ENCODE measurements at places on chromosomes 6 and 20.
A peak's percentile ranks its signal among the peaks of the same experiment; 100 is the strongest.

GRCh38 chr6:43993881-43994523 lies 133.2 kb downstream of the MRPL14 start:
- no peak overlapping the region for H3K4me3 ChIP-seq
- DNase-seq = no peak

DNA sequence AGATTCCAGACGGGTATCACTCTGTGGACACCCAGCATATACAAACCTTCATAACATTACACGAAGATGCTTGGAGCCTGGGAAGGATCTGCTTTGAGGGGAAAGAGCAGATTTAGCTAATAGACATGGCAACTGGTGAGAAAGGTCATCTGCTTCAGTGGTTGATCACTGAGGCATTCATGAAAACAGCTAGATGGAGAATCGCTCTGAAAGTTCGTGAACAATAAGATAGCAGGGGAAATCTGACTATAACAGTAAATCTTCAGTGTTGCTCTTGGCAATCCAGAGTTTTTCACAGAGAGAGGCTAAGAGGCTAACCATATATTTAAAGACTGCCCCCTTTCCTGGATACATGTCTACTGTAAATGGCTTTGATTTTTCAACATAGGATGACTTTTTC lies 245.3 kb downstream of the FARS2 start:
- no peak for DNase-seq
- H3K36me3 ChIP-seq = no peaks in the 10 kb centered on the region
- peaks cover 24% of the 10 kb centered on the region for H3K4me1 ChIP-seq

GRCh38 chr6:12605888-12606345 lies 110.7 kb upstream of the PHACTR1 start:
- no peaks in the 10 kb centered on the region for H3K4me1 ChIP-seq
- peak; percentile 50 for DNase-seq
- no peak overlapping the region for H3K4me3 ChIP-seq
- H3K27ac ChIP-seq = no peak overlapping the region

- H3K4me3 ChIP-seq = no peak overlapping the region
- no peaks in the 10 kb centered on the region for H3K4me1 ChIP-seq
- DNase-seq = no peak
- H3K36me3 ChIP-seq = peaks cover 4% of the 10 kb centered on the region
These were observed 173.4 kb downstream of the MOXD1 start for GRCh38 chr6:132227904-132228303.

GRCh38 chr20:6940048-6940447 lies 172.6 kb downstream of the BMP2 start:
- H3K36me3 ChIP-seq = no peaks in the 10 kb centered on the region
- no peak overlapping the region for H3K4me3 ChIP-seq
- no peaks in the 10 kb centered on the region for H3K4me1 ChIP-seq
- H3K27me3 ChIP-seq = no peaks in the 10 kb centered on the region
- no peak for DNase-seq
- no peak overlapping the region for H3K27ac ChIP-seq

DNA sequence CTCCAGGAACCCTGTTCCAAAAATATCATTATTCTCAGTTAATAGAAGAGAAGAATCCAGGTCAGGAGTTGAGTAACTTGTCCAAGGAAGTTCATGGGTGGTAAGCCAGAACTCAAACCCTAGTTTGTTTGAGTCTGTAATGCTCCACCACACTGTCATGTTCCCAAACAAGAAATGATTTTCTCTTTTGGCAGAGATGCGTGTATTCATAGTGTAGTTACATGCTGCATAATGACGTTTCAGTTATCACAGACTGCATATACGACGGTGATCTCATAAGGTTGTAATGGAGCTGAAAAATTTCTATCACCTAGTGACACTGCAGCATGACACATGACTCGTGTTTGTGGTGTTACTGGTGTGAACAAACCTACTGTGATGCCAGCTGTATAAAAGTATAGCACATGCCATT lies 102.6 kb downstream of the TULP4 start:
- H3K27me3 ChIP-seq = no peaks in the 10 kb centered on the region
- peaks cover 11% of the 10 kb centered on the region for H3K36me3 ChIP-seq

DNA sequence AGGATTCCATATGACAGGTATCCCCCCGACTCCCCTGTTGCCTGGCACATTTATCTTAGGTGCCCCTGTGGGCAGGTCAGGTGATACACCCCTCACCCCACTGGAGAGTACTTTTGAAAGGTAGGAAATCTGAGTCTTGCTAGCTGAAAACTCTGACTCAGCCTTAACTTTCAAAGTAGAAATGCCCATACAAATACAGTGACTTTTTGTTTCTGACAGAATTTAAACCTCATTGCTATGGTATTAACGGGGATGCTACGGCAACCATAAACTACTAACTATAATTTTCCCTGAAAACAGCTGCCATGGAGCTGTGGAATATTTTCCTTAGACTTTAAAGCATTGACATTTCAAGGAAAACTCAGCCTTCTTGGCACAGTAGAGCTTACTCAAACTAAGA lies 536.0 kb downstream of the RFPL4B start:
- no peak for DNase-seq
- H3K4me3 ChIP-seq = no peak overlapping the region
- H3K27me3 ChIP-seq = no peaks in the 10 kb centered on the region
- H3K4me1 ChIP-seq = no peaks in the 10 kb centered on the region
- H3K27ac ChIP-seq = no peak overlapping the region

DNA sequence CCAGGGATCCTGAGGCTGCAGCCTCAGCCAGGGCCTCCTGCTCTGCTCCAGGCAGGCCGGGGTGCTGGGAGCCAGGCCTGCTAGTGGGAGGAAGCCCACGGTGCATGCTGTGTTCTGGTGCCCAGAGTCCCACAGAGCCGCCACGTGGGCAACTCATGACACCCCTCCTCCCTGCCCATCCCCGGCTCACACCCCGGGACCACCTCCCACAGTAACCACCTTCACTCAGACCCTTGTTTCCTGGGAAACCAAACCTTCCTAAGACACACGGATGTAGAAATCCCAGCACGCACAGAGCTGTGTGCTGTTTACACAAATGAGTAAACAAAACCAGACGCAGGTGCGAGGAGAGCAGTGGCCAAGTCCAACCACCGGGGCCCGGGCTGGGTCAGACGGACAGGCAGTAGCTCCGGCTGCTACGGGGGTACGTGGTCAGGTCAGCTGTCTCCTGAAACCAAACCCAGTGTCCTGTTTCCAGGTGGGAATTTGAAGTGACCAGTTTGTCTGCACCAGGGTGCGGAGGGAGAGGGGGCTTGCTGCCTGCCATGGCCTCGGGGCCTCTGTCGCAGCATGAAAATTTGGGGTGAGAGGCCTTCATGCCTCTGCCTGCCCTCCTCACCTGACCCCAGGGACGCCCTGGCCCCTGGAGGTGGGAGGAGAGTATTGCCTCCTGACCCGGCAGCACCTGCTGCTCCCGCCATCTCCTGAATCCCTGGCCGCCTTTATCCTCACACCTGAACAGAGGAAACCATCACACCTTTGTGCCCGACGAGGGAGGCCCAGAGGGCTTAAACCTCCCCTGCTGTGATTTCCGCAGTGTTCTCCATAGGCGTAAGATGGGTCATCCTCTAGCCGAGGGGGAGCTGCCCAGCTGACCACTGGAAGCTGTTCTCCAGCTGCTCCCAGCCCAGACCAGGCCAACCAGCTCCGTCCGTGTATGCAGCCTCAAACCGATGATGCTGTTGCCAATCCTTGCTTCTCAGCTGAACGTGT lies 52.0 kb upstream of the SMOC2 start:
- no peak overlapping the region for H3K4me3 ChIP-seq
- no peak for DNase-seq
- H3K4me1 ChIP-seq = no peaks in the 10 kb centered on the region
- no peaks in the 10 kb centered on the region for H3K36me3 ChIP-seq
- no peak overlapping the region for H3K27ac ChIP-seq

- no peaks in the 10 kb centered on the region for H3K4me1 ChIP-seq
- no peak overlapping the region for H3K4me3 ChIP-seq
- no peaks in the 10 kb centered on the region for H3K27me3 ChIP-seq
- H3K27ac ChIP-seq = no peak overlapping the region
These were observed 48.2 kb downstream of the STX7 start for GRCh38 chr6:132464538-132465256.

All from activated T-cell treated with anti-CD3 and anti-CD28 coated beads, Interleukin-2, amount 50 U/mL, for 72 hours (primary cell).